ENCODE measurements at places on chromosomes 3 and 15. TPM values are rescaled to one million over a fixed set of nuclear protein-coding genes. Genes with fewer than 3 reads are reported as not detected.

Gene PRSS50
- total RNA-seq = not detected

Gene GPR149
- total RNA-seq = not detected

Gene TEX55
- total RNA-seq = not detected

- DNase-seq = no peak
These were observed 55.9 kb upstream of the THRB start for GRCh38 chr3:24550588-24550987.

Gene EFHB
- not detected for total RNA-seq

- DNase-seq = no peak
These were observed 30.7 kb downstream of the LRTM1 start for GRCh38 chr3:54897028-54897711.

GRCh38 chr3:28151608-28152228 lies 89.7 kb upstream of the CMC1 start:
- no peak for DNase-seq

DNA sequence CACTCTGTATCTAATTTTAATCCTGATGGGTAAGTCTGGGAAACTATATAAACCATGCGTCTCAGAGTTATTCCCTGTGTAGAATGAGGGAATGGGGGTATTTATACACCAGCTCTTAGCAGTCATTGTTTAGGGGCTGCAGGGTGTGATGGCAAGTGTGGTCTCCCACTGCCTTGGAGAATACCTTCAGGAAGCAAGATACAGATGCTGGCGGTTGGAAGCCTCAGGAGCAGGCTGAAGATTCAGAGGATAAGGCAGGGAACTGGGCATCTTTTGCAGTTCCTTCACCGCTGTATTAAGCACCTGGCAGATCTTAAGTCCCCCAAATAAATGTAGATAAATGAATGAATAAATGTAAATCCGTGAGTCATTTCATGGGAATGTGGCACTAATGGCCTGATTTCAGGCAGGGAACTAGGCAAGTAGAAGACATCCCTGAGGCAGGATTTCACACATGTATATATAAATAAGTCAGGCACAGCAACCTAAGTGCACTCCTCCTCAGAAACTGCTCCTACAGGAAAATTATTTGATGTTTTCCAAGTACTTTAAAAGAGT lies 209.2 kb upstream of the GADL1 start:
- DNase-seq = no peak

Gene WNT5A
- total RNA-seq = 16.2 TPM

DNA sequence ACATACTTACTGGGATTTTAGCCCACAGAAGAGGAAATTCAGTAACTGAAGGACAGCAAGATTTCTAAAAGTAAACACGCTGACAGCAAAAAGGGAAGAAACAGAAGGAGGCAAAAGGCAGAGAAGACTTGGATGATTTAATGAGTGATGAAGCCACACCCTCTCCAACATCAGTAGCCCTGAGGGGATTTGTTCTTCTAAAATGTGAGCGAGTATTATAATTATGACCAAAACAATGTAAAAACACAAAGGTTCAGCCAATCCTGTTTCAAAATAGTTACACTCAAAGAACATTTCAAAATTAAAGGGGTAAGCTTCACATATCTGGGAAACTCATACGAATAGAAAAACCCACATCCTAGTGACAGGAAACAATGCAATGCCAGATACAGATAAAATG lies 25.0 kb downstream of the MCCC1 start:
- DNase-seq = no peak

GRCh38 chr3:127748754-127749327 lies 73.5 kb downstream of the MGLL start:
- DNase-seq = no peak

Gene P2RY14
- total RNA-seq = not detected

DNA sequence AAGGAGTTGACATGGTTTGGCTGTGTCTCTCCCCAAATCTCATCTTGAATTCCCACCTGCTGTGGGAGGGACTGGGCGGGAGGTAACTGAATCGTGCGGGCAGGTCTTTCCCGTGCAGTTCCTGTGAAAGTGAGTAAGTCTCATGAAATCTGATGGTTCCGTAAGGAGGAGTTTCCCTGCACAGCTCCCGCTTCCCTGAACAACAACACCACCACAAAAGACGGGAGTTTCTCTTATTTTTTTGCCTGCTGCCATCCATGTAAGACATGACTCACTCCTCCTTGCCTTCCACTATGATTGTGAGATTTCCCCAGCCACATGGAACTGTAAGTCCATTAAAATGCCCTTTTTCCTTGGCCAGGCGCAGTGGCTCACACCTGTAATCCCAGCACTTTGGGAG lies 22.7 kb downstream of the XXYLT1 start:
- no peak for DNase-seq

- no peak for DNase-seq
These were observed 23.0 kb upstream of the DNAJC13 start for GRCh38 chr3:132394320-132394719.

Gene PRR20G
- total RNA-seq = not detected

DNA sequence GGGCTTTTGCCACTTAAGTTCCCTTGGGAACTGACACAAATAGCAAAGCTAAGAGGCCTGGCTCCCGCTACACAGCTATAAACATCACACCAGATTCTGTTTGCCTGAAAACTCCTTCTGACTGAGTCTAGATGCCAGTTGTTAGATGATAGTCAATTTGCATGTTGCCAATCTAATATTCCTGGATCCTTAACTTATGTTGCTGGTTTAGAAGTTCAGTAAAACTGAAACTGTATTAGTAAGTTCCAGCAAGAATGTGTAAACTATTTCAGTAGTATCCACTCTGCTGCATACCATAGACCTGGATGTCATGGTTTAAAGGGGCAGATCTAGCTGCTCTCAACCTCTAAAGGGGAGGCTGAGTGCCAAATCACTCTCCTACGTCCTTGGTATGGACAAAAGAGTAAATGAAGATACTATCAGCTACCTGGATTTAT lies 27.1 kb upstream of the LACTB start:
- no peak for DNase-seq

DNA sequence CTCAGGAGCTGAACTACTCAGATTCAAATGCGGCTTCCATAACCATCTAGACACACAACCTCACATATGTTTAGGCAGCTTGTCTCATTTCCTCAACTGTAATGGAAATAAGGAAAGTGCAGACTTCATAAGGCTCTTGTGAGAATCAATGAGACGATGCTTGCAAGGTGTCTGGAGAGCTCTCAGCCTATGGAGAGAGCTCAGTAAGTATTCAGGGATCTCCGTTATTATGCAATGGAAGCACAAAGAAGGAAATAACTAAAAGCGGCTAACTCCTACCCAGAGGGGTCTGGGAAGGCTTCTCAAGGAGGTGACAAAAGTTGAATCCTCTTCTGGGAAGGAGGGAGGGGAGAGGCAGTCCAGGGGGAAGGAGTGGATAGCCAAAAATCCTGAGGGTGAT lies 50.1 kb upstream of the LIPC start:
- DNase-seq = no peak

GRCh38 chr15:25862071-25862471 lies 1.1 kb downstream of the ATP10A start:
- DNase-seq = no peak

Gene AGBL1
- total RNA-seq = not detected

- DNase-seq = no peak
These were observed 64.9 kb upstream of the SUCLG2 start for GRCh38 chr3:67719333-67719732.

Gene CRYGS
- total RNA-seq = 3.5 TPM

DNA sequence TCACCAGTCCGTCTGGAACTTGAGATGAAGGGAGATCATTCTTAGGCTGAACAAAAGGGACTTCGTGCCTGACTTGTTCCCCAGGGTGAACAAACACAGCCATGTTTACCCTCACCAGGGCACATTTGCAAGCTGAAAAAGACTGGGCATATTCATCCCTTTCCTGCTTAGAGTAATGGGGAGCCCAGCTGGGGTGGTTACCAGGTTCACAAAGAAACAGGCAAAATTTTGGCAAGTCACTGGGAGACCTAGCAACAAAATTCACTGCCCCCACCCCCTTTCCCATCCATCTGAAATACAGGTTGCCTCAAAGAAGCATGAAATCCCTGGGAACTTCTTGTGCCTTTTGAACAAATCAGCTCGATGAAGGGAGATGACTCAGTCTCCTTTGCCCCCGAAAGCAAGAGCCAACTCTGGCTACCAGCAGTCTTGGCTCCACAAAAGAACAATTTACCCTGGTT lies 775.0 kb downstream of the SQOR start:
- no peak for DNase-seq

GRCh38 chr3:193301433-193301832 lies 60.4 kb downstream of the PLAAT1 start:
- DNase-seq = no peak

DNA sequence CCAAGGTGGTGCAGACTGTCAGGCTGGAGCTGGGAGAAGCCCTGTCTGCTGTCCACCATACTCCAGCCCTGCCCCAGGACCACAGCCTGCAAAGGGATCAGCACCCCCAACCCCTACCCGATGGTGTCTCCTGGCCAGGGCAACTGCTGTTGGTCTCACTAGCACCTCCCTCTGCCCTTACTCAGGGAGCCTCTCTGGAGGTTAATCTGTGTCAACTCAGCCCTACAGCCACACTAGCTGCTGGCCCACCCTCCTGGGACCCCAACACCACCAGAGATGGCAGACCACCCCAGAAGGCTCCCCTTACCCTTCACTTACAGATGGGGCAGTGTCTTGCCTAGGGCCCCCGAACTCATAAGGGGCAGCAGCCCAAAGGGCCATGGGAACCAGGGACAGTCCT lies 65.2 kb downstream of the TLE3 start:
- DNase-seq = no peak

Gene FBLN2
- not detected for total RNA-seq

DNA sequence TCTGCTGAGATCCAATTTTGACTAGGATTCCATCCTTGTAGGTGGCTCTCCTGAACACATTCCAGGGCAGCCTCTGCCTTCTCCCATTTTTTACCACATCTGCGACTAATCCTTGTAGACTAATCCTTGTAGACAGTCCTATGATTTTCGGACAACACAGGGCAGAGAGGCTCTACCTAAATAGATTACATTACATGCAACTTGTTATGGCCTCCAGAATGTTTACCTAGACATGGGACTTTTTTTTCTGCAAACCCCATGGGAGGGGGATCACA lies 239.3 kb upstream of the WNT5A start:
- DNase-seq = peak; percentile 39

DNA sequence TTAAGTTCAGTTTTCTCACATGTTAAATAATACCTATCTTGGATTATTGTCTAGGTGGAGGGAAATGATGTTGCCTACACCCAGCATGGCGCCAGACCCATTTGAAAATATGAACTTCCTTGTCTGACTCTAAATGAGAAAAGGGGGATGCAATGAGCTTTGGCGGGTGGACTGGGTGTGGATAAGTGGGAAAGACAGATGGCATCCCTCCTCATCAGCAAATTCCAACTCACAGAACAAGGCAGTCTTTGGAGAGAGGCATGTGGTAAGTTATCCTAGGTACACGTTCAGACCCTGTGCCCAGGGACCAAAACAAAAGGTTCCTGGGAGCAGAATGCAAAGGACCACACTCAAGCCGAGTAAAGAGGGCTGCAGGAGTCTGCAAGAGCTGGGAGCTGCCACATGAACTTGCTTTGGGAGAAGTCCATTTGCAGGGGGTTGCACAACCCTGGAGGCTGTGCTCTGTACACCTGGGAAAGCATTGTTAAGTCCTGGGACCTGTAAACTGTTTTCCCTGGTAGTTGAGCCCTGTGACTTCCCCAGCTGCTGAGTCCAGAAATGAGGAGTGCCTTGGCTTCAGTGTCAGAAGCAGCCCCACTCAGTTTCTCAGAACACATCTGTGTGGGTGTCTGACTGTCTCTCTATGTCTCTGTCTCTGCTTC lies 102.3 kb upstream of the TPM1 start:
- DNase-seq = no peak

DNA sequence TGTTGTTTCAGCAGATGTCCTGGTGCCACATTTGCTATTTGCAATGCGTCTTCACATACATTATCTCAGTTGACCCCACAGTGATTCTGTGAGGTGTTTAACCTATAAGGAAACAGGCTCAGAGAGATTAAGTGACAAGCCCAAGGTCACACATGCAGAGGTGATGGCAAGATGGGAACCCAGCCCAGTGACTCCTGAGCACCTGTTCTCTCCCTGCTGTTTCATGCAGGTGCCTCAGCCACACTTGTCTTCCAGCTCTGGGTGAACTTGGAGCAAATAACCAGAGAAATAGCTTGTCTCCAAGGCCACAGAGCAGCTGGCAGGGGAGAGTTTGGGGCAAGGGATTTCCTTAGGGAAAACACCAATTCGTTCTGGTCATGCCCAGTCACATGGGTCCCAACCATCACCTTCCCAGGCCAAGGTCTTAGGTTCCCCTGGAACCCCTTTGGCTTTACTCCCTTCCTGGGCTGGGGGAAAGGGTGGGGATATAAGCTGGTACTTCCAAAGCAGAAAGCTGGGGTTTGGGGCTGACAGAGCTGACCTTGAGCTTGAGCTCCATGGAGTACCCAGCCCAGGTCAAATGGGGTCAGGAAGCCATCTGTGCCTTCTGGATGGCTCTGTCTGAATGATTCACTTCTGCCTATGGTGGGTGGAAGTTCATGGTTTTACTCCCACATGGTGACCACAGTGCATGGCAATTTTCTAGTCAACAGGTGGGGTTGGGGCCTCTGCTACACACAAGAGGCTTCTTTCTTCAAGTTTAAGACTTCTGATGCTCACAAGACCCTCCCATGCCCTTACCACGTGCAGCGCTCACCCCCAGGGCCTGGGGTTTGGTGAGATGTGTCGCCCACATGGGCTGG lies 22.4 kb downstream of the LIPC start:
- DNase-seq = no peak

Gene KCNMB2
- total RNA-seq = not detected

Gene BMF
- total RNA-seq = 11.1 TPM

Gene TTLL13
- 0.77 TPM for total RNA-seq

DNA sequence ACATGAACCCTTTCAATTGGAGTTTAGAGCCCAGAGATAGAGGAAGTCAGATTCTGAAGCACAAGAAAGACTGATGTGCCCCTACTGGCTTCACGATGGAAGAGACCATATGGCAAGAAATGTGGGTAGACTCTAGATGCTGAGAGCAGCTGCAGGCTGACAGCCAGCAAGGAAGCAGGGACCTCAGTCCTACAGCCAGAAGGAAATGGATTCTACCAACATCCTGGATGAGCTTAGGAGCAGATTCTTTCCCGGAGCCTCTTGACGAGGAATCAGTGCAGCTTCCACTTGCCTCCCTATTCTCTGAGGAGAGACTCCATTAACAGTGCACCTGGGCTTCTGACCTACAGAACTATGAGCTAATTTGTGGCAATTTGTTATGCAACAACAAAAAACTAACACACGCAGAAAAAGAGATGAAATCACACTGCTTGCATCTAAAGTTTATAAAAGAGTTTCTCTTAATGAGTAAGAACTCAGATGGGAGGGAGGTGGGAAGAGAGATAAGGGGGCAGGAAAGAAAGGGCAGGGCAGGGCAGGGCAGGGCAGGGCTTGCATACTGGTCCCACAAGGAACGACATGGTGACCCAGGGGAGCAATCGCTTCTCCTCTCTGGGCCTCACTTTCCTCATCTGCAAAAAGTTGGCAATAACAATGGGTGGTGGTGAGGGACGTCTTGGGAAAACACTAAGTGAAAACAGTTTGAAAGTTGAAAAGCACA lies 440.9 kb downstream of the FOXP1 start:
- DNase-seq = peak; percentile 71

DNA sequence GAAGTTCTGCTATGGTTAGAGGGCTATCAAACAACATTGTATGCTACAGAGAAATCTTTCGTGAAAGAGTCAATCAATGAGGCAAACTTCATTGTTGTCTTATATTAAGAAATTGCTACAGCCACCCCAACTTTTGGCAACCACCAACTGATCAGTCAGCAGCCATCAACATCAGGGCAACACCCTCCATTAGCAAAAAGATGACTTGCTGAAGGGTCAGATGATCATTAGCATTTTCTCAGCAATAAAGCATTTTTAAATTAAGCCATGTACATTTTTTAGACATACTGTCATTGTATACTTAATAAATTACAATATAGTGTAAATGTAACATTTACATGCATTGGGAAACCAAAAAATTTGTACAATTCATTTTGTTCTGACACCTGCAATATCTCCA lies 53.1 kb downstream of the LYZL4 start:
- DNase-seq = no peak

Measured in OCI-LY7 (cell line).